Thymus (tissue), 14 donors: ENCODE measurements at places on chromosomes 6 and 20.

GRCh38 chr6:105153676-105154075 is 26.1 kb downstream of the POPDC3 start:
- H3K4me1 ChIP-seq: no peaks in the 10 kb centered on the region
- H3K36me3 ChIP-seq: no peaks in the 10 kb centered on the region
- H3K4me3 ChIP-seq: no peak overlapping the region
- H3K27ac ChIP-seq: no peak overlapping the region
- DNase-seq: no peak

- peak overlapping the region; percentile 9 for H3K27ac ChIP-seq
- DNase-seq: no peak
- H3K36me3 ChIP-seq: no peaks in the 10 kb centered on the region
- H3K4me3 ChIP-seq: no peak overlapping the region
- H3K27me3 ChIP-seq: no peaks in the 10 kb centered on the region
Observed at GRCh38 chr6:16420715-16421461, 182.5 kb downstream of the GMPR start.

GRCh38 chr6:34393966-34394305 is 1.5 kb upstream of the NUDT3 start:
- no peak overlapping the region for H3K4me3 ChIP-seq
- no peaks in the 10 kb centered on the region for H3K36me3 ChIP-seq
- H3K27ac ChIP-seq: no peak overlapping the region
- H3K4me1 ChIP-seq: peaks cover 11% of the 10 kb centered on the region
- DNase-seq: no peak
- no peaks in the 10 kb centered on the region for H3K27me3 ChIP-seq

GRCh38 chr6:134035823-134036296 is 16.6 kb downstream of the SLC2A12 start:
- no peaks in the 10 kb centered on the region for H3K36me3 ChIP-seq
- H3K4me3 ChIP-seq: no peak overlapping the region
- no peaks in the 10 kb centered on the region for H3K27me3 ChIP-seq
- no peaks in the 10 kb centered on the region for H3K4me1 ChIP-seq
- no peak overlapping the region for H3K27ac ChIP-seq
- DNase-seq: no peak

DNA sequence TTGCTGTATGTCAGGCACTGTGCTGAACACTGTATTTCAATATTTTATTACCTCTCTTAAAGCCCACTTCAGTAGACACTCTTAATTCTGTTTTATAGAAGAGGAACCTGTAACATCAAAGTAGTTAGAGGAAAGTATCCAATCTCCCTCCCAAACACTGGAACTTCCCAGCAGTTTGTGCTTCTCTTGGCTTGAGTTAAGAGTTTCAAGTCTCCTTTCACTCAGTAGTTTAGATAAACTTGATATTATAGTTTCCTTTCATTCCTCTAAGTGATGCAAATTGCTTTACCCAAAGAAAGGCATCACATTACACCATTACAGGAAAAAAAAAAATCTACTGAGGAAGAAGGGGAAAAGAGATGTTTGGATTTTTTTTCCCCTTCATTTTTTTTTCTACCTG is 164.3 kb downstream of the TSHZ2 start:
- no peak overlapping the region for H3K4me3 ChIP-seq
- H3K4me1 ChIP-seq: no peaks in the 10 kb centered on the region
- DNase-seq: no peak
- H3K27me3 ChIP-seq: no peaks in the 10 kb centered on the region

GRCh38 chr6:38187325-38187724 is 367.8 kb downstream of the ZFAND3 start:
- H3K36me3 ChIP-seq: no peaks in the 10 kb centered on the region
- H3K4me3 ChIP-seq: no peak overlapping the region
- no peak for DNase-seq
- H3K27ac ChIP-seq: no peak overlapping the region

DNA sequence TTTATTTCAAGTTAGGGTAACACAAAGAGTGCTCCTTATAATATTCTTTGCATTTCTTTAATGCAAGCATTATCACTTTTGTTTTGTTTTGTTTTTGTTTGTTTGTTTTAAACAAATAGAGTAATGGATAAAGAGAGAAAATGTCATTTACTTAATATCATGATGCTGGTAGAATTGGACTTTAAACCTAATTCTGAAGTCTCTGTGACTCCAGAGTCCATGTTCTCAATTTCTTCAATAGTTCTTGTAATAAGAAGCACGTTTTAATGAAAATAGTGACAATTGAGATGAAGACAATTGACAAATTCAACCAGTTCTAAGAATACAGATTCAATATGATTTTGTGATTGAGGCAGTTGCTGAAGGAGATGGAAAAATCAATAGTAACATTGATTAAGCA is 30.3 kb upstream of the MANEA start:
- DNase-seq: no peak
- no peaks in the 10 kb centered on the region for H3K27me3 ChIP-seq
- no peak overlapping the region for H3K4me3 ChIP-seq
- H3K27ac ChIP-seq: no peak overlapping the region
- no peaks in the 10 kb centered on the region for H3K36me3 ChIP-seq
- H3K4me1 ChIP-seq: no peaks in the 10 kb centered on the region
